Right ventricle myocardium superior (tissue), 1 donor: ENCODE measurements at places on chromosomes 6 and 20. TPM values are rescaled to one million over a fixed set of nuclear protein-coding genes. Genes with fewer than 3 reads are reported as not detected.

Gene RTF2
- total RNA-seq, result 78.7 TPM

Gene CDKAL1
- 10.2 TPM for total RNA-seq

DNA sequence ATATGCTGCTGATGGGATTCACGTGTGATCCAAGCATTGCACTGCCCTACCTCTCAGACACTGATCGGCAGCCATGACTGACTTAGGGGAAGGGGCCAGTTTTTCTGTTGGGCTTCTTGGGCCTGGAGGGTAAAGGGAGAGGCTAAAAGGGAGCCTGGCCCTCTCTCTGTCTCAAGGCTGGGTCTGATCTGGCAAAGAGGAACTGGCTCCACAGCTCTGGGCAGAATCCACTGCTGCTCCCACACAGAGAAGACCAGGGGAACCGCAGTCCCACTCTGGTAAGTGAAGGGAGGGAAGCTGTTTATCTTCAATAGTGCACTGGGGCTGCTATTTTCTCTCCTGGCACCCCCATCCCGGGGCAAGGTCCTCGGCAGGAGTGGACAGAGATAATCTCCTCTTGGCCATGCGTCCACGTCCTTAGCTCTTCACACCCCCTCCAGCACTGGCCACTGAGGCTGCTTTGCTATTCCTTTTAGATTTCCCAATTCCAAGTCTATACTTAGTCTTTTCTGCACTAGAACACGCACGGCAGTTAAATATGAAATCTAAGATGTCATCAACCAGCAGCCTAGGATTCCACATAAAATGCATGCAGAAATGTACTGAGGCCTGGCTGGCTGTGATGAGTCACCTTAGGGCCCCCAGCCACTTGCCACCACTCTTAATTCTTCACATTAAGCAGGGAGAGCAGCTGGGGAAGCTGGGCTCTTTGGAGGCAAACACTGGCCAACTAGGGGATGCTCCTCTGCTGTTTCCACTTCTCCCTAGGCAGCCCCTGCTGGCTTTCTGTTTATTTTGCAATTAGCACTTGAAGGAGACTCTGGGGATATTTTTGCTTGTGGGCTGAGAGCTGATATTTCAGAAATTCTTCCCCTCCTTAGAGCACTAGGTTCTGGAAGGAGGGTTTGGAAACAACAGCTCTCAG, 87.8 kb upstream of the ARMC2 start:
- DNase-seq, result no peak

GRCh38 chr6:11226005-11226404, 6.5 kb downstream of the NEDD9 start:
- no peak for DNase-seq

GRCh38 chr6:134177236-134177635, 124.8 kb upstream of the SLC2A12 start:
- no peak for DNase-seq
